ENCODE measurements at places on chromosomes 1 and 21.
A peak's percentile ranks its signal among the peaks of the same experiment; 100 is the strongest.

- peak; percentile 58 for DNase-seq
Measured at GRCh38 chr1:86380257-86380861, 15.8 kb downstream of the ODF2L start.

DNA sequence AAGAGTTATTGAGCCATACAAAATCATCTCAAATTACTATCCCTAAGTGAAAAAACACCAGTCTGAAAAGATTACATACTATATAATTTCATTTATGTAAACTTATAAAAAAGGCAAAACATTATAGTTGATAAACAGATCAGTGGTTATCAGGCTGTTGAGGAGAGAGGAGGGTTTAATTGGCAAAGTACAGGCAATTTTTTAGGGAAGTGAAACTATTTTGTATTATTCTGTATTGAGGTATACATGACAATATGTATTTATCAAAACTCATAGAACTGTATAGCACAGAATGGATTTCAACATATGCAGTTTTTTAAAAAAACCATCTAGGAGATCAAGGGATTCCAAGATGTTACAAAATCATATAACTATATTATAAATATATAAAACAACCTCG lies 403.7 kb downstream of the LTN1 start:
- no peak for DNase-seq

- DNase-seq = no peak
Measured at GRCh38 chr21:32887026-32887425, 115.5 kb upstream of the PAXBP1 start.

- DNase-seq = no peak
Measured at GRCh38 chr1:41626616-41627375, 142.3 kb upstream of the EDN2 start.

DNA sequence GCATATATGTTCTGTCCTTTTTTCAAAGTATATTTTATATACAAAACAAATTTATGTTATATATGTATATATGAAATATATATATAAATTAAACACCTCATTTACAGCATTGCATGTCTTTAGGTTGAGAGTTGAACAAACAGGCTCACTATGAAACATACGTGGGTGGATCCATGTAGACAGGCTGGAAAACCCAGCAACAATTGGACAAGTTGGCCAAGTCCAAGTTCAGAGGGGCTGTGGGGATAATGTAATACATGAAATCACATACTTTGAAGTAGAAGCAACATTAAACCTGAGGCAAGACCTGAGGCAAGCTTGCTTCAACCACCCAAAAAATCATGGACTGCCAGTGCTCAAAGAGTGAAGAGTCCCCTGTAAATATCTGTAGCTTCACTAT lies 39.7 kb downstream of the KCNJ6 start:
- DNase-seq = no peak

- DNase-seq = no peak
Measured at GRCh38 chr1:186738926-186739325, 58.7 kb upstream of the PTGS2 start.

DNA sequence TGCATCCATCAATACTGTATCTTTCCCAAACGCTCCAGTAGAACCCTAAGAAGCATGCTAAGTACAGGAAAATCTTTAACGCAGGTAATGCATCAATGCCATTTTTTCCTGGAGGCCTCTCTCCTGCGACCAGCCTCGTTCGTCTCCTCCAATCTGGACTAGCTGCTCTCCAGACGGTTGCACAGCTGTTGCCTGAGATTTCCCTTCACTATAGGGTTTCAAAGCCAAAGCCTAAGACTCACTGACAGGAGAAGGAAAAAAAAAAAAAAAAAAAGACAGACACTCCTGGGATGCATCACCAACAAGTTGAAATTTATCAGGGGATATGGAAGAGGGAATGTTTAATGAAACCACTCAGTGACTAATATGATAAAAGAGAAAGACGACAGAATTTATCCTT lies 93.0 kb downstream of the APP start:
- DNase-seq = no peak

GRCh38 chr1:239185245-239185619 lies 201.1 kb upstream of the CHRM3 start:
- DNase-seq = no peak

- DNase-seq = no peak
Measured at GRCh38 chr1:42817976-42818375, 779 bp upstream of the SVBP start.

- no peak for DNase-seq
Measured at GRCh38 chr21:14688412-14688811, 142.3 kb upstream of the SAMSN1 start.

DNA sequence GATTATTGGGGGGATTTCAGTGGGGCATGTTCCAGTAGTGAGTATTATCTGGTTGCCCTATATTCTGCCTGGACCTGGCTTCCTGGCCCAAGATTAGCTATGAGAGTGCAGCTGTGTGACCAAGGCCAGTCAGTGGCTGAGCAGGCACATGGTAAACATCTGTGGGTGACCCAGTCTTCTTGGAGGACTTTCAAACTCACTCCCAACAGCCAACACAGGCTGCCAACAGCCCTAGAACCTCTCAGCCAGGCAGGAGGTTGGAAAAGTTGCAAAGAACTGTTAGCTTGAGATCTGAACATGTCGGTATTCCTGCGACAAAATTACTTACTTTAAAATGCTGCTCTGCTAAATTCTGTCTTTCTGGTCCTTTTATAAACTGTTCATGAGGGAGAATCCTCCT lies 192.4 kb downstream of the TGFBR3 start:
- no peak for DNase-seq

DNA sequence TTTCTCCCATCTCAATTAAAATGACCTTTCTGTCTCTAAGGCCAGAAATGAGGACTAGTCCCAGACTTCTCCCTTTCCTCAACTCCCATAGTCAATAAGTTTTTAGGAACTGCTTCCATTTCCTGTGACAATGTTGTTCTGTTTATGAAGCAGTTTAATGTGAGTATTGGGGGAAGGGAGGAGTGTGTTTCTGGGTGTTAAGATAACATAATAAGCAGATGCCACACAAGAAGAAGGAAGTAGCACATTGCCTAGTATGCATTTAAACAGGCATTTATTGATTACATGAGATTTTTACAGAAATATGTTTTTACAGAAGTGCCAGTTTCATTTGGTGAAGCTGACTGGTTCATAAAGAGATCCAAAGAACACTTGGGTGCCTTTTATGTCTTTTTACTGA lies 65.6 kb upstream of the TNR start:
- DNase-seq = no peak

- DNase-seq = peak; percentile 17
Measured at GRCh38 chr1:87426463-87427249, 98.0 kb downstream of the LMO4 start.

GRCh38 chr1:119732465-119733168 lies 20.9 kb downstream of the PHGDH start:
- DNase-seq = no peak

DNA sequence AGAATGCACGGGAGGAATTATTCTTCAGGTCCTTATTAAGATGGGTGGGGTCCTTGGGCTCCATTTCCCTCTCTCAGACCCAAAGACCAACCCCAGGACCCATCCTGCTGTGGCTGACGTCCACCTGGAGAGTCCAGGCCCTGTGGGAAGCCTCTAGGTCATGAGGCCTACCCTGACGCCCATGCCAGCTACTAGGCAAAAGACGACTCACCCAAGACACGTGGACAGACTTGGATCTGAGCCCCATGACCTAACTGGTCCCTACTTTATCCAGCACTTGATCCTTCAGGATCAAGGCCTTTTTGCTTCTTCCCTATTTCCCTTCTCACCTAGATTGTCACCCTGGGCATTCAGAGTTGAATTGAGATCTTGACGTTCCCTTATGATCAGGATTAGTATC lies 56.0 kb upstream of the CASZ1 start:
- no peak for DNase-seq

- no peak for DNase-seq
Measured at GRCh38 chr1:168939947-168940223, 166.6 kb upstream of the ATP1B1 start.

GRCh38 chr1:177872308-177872900 lies 97.5 kb downstream of the SEC16B start:
- DNase-seq = peak; percentile 40

GRCh38 chr1:171334024-171334640 lies 20.1 kb downstream of the FMO4 start:
- DNase-seq = no peak

GRCh38 chr1:12124693-12125421 lies 41.9 kb upstream of the TNFRSF1B start:
- peak; percentile 31 for DNase-seq

- DNase-seq = peak; percentile 20
Measured at GRCh38 chr1:206581571-206581981, 30.7 kb downstream of the EIF2D start.

DNA sequence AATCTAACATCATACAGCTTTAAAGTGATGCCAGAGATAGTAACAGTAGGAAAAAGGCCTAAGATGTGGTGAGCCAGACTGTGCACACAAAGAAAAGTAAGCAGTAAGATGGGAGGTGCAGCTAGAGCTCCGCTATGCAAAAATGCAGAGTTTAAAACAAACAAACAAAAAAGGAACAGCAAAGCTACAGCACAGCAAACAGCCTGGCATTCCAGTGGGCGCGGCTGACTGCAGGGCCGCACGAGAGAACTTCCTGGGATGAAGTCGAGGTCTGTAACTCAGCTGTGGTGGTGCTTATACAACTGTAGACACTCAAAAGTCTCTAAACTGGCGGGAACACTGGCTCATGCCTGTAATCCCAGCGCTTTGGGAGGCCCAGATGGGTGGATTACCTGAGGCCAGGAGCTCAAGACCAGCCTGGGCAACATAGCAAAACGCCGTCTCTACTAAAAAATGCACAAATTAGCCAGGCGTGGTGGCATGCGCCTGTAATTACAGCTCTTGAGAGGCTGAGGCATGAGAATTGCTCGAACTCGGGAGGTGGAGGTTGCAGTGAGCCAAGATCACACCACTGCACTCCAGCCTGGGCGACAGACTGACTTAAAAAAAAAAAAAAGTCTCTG lies 30.1 kb downstream of the PRDM15 start:
- DNase-seq = no peak

- DNase-seq = no peak
Measured at GRCh38 chr1:173266841-173267240, 59.7 kb upstream of the TNFSF4 start.

- no peak for DNase-seq
Measured at GRCh38 chr1:57605933-57606332, 182.1 kb upstream of the DAB1 start.

DNA sequence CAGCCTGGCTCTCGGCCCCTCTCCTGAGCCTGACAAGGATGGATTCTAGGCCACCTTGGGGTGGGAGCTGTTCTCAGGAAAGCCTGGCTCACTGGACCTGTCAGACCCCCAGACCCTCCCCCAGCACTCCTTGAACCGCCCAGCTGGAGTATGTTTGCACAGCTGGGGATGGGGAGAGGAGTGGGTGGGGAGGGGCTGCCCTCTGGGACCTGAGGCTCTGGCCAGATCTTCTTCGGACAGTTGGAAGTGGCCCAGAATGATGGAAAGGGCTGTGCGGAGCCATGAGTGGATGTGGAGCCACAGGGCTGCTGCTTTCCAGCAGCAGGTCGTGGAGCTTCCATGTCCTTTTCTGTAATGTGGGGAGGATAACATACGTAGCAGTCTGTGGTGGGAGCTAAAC lies 43.0 kb upstream of the TRABD2B start:
- no peak for DNase-seq

DNA sequence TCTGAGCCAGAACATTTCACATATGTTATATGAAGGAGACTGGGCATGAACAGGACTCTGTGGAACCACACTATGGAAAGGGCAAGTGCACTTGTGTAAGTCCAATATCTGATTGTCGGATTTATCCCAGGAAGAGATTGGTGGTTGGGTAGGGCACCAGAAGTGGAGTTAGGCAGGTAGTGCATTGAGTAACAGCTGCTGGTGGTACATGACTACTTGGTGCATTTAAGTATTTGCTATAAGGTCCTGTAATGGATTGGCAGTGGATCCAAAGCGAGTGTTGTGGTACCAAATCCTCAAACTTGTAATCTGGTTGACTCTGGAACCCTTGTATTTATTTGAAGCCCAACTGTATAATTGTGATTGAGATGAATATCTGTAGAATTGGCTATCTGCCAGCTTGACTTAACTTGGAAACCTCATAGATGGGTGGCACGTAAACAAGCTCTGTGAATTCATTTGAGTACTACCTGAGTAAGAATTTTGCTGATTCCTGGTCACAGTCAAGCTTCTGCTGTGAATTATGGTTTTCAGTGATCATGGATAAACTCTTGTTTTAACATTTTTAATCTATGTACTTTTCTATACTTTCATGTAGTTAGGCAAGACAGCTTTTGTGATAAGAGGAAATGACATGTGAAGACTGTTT lies 21.1 kb downstream of the UBAP2L start:
- no peak for DNase-seq

DNA sequence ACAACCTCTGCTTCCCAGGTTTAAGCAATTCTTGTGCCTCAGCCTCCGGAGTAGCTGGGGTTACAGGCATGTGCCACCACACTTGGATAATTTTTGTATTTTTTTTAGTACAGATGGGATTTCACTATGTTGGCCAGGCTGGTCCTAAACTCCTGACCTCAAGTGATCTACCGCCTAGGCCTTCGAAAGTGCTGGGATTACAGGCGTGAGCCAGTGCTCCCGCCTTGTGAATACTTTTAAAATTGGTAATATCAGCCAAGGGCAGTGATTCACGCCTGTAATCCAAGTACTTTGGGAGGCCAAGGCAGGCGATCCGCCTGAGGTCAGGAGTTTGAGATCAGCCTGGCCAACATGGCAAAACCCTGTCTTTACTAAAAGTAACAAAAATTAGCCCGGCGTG lies 33.7 kb downstream of the ZYG11B start:
- no peak for DNase-seq

GRCh38 chr1:28518745-28519341 lies 13.0 kb downstream of the RCC1 start:
- peak; percentile 43 for DNase-seq

DNA sequence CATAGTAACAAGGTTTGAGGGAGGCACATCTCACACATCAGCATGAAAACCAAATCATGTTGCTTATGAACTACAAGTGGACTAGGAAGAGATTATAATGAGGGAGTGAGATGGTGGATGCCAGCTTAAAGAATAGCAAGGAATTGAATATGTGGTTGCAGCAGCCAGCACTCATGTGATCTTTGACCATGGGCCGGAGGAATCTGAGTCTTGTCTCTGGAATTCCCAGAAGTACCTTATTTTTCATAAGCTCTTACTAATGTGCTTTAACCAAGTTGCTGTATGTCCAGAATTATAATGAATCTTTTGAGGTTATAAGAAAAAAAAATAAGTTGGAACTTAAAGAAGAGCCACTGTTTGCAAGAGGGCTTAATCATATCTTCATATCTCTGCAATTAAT lies 97.0 kb downstream of the DISP1 start:
- DNase-seq = no peak
